ENCODE measurements at places on chromosomes 3 and 15.

- DNase-seq = no peak
Observed at GRCh38 chr15:89131731-89132130, 43.5 kb downstream of the ABHD2 start.

DNA sequence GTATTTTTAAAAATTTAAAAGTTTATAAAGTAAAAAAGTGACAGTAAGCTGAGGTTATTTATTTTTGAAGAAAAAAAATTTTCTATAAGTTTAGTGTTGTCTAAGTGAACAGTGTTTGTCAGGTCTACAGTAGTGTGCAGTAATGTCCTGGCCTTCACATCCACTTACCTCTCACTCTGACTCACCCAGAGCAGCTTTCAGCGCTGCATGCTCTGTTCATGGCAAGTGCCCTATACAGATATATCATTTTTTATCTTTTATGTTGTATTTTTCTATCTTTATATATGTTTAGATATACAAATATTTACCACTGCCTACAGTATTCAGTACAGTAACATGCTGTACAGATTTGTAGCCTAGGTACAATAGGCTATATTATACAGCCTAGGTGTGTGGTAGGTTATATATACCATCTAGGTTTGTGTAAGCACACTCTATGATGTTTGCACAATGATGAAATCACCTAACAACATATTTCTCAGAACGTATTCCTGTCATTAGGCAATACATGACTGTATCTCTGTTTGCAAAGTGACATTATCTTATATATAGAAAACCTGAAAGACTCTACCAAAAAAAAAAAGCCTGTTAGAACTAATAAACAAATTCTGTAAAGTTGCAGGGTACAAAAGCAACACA lies 75.9 kb upstream of the TMC3 start:
- no peak for DNase-seq

DNA sequence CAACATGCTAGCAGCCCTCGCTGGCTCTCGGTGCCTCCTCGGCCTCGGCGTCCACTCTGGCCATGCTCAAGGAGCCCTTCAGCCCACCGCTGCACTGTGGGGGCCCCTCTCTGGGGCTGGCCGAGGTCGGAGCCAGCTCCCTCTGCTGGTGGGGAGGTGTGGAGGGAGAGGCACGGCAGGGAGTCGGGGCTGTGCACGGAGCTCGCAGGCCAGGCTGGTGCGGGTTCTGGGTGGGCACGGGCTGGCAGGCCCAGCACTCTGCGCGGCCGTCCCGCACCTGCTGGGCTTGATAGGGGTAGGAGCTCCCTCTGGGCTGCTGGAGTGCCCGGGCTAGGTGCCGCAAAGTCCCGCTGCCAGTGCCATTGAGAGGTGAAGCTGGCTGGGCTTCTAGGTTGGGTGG lies 251.0 kb downstream of the SQOR start:
- no peak for DNase-seq

GRCh38 chr15:69082554-69082953 lies 68.1 kb downstream of the NOX5 start:
- peak; percentile 8 for DNase-seq

GRCh38 chr15:47409038-47409437 lies 308.3 kb upstream of the SEMA6D start:
- no peak for DNase-seq

GRCh38 chr3:52106951-52107611 lies 47.1 kb downstream of the POC1A start:
- no peak for DNase-seq

DNA sequence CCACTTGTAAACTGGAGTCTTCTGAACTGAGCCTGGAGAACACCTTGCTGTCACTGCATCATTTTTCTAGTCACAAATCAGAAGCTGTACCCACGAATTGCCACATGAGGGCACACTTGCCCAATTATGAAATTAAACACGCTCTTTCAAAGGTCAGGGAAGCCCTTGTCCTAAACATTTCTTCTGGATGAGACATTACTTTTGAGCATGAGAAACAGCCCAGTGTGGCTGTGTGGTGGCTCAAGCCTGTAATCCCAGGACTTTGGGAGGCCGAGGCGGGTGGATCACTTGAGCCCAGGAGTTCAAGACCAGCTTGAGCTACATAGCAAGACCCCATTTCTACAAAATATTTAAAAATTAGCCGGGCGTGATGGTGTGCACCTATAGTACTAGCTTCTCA lies 27.5 kb upstream of the CFAP161 start:
- DNase-seq = peak; percentile 64

DNA sequence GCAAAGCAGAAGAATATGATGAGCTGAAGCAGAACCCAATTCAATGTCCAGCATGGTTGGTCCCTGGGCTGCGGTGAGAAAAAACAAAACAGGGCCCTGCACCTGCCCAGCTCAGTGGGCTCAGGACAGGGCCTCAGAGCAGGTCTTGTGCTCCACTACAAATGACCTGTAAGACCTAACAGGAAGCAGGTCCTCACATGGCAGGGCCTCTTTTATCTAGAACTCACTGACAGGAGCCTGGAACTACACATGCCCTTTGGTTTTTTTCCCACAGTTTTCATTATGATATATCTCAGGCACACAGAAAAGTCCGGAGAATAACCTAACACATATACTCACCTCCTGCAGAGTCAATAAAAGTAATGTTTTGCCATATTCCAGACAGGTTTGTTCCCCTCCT lies 38.4 kb downstream of the CCDC12 start:
- DNase-seq = no peak

DNA sequence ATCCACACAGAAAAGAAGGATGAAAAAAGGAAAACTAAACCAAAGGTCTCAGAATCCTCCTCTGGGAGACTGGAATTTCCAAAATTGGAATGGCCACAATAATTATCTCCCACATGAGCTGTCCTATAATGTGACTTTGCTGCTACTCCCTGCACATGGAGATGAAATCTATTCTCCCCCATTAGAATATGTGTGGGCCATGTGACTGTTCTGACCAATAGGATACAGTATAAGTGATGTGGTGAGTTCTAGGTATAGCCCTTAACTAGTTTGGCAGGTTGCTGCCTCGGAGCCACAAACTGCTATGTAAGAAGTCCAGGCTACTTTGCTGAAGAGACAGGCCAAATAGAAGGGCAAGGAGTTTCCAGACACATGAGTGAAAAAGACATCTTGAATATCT lies 5.2 kb downstream of the TRIM59 start:
- no peak for DNase-seq

- no peak for DNase-seq
Observed at GRCh38 chr3:19488939-19489338, 340.6 kb downstream of the KCNH8 start.

DNA sequence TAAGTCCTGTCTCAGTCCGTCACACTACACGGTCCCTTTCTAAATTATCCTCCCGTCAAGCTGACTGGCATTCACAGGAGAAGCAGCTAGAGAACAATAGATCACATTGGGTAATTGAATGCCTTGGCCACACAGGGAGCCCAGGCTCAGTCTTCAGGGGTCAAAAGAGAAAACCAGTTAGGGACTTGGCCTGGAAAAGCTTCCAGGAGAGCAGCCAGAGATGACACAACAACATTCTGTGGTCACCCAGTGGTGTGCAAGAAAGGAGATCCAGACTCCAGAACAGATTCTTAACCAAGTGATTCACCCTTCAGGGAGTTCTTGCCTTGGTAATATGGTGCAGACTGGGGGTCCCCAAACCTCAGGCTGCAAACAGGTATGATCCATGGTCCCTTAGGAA lies 15.9 kb downstream of the ARHGAP31 start:
- DNase-seq = peak; percentile 99

GRCh38 chr15:55937040-55937439 lies 56.4 kb downstream of the NEDD4 start:
- DNase-seq = peak; percentile 27

DNA sequence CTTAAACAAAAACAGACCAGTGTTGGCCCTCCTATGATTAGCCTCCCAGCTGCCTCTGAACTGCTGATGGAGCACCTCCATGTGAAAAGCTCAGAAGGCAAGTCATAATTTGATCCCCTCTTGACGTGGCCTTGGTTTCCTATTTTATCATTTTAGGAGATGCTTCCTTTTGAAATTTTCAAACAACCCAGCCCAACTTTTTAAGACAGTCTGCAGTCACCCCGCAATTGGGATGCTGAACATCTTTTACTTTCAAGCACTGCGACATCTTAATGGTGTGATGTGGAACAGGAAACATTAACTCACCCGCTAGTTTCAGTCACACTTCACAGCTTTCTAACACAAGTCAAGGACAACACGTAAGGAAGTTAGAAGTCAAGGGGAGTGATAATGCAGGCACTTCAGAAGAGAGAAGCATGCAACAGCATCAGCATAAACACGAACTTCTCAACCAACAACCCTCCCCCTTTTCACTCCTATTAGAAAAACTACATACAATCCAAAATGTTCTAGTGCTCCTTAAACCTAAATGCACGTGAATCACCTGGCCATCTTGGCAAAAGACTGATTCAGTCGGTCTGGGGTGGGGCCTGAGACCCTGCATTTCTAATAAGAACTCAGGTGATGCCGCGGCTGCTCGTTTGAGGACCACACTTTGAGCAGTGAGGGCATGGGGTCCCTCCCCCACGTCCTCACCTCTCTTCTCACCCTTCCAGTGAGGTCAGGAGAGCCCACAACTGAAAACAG lies 161.5 kb downstream of the FOXP1 start:
- no peak for DNase-seq

GRCh38 chr15:67181221-67181639 lies 73.2 kb downstream of the AAGAB start:
- DNase-seq = no peak

GRCh38 chr3:114634635-114635034 lies 340.8 kb downstream of the TIGIT start:
- DNase-seq = no peak

GRCh38 chr3:114498539-114499370 lies 204.9 kb downstream of the TIGIT start:
- peak; percentile 93 for DNase-seq

DNA sequence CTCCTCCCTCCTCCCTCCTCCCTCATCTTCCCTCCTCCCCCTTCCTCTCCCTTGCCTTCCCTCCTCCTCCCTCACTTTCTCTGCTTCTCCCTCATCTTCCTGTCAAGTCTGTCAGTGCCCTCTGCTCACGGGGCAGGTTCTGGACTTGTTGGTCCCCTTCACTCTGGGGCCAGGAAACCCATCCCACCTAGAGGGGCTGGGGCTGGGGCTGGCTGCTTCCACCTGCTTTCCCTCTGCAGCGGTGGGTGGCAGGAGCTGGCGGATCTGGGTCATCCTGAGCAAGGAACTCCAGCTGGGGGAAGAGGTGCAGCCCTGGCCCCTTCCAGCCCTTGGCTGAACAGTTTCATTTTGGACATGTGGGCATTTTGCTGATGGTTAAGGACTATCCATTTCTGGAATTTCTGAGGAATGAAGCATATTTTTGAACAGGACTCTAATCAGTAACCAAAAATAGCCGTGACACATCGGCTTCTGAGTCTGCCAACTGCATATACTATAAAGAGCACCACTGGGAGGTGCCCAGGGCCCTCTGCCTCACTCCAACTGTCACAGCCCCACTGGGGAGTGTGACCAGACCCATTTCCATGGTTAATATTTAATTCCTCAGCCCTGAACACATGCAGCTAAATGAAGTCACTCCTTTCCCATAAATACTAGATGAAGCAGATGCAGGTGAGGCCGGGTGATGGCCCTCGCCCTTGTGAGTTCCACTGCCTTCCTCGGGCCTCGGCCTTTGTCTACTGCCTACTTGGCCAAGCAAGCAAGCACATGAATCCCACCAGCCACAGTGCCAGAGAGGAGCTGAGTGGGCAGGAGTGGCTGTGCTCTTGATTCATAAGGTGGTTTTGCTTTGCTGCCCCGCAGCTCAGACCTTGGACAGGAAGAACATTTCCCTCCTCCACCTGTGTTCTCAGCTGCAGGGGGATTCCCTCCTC lies 39.8 kb downstream of the CHDH start:
- DNase-seq = peak; percentile 83

DNA sequence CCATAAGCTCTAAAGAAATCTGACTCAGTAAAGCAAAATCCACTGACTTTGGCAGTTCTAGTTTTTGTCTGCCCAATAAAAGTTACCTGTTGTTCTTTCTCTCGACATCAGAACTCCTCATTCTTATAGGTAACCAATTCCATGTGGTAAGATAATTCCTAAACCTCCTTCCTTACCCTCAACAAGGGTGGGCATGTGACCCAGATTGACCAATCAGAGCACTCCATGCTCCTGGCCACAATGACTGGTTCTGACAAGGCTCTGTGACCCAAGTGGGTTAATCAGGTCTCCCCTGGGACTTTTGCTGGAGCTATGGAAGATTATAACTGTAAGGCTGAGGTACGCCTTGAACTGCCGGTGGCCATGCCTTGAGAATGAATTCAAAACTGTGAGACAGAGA lies 31.7 kb downstream of the LINS1 start:
- no peak for DNase-seq

GRCh38 chr3:50358355-50358910 lies 888 bp downstream of the TMEM115 start:
- no peak for DNase-seq

GRCh38 chr15:99124641-99125040 lies 19.8 kb downstream of the SYNM start:
- DNase-seq = no peak

DNA sequence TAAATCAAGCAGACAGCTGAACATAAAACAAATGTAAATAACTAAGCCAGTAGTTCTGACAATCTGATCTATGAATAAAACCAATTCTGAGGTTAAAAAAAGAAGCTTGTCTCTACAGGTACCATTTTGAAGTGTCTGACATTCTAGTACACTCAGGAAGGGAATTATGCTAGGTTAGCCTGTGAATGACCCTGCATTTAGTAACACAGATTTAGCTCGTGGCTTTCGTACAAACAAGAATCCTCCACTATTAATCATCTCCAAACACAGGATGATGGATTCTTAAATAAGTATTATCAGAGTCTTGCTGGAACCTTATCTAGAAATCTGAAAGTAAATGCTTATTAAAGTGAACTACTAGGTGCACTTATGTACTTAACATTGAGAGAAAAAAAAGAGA lies 1120.1 kb downstream of the ROBO1 start:
- DNase-seq = peak; percentile 62

- DNase-seq = no peak
Observed at GRCh38 chr3:30986551-30986950, 92.1 kb upstream of the GADL1 start.

DNA sequence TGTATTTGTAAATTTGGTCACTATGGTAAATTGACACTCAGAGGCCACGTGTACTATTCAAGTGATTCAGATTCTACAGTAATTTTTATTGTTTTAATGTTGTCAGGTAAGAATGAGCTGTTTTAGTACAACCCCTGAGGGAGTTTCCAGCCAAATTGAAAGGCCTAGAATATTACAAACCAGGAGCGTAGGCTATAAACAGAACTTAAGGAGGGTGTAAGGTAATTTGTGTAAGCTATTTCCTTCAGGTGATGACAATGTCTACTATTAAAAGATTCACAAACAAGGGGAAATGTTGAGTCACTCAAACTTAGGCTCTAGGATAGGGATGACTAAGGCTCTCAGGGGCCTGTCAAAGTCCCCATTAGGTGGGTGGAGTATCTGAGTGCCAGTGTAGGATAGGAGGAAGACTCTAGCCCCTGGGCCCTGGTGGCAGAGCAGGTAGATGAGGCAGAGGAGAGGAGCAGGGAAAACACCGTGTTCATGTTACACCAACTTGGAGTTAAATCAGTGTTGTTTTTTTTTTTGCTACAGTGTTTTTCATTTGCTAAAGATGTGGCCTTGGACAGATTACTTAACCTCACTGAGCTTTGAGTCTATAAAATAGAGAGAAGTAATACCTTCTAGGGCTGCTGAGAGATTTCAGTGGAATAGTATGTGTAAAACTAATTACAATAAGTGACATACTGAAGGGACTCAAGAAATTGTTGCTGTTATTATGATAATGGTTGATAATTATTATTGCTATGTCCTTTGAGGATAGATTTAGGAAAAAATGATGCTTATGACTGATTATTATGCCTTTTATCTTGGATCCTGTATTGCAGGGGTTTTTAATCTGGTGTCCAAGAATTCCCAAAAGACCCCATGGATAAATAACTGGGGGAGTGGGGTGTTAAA lies 10.3 kb downstream of the TM4SF1 start:
- peak; percentile 62 for DNase-seq

Measured in astrocyte (in vitro differentiated cells and primary cell).